Effector memory CD4-positive, alpha-beta T cell (primary cell): ENCODE measurements at places on chromosomes 3 and 15.
A peak's percentile ranks its signal among the peaks of the same experiment; 100 is the strongest.

DNA sequence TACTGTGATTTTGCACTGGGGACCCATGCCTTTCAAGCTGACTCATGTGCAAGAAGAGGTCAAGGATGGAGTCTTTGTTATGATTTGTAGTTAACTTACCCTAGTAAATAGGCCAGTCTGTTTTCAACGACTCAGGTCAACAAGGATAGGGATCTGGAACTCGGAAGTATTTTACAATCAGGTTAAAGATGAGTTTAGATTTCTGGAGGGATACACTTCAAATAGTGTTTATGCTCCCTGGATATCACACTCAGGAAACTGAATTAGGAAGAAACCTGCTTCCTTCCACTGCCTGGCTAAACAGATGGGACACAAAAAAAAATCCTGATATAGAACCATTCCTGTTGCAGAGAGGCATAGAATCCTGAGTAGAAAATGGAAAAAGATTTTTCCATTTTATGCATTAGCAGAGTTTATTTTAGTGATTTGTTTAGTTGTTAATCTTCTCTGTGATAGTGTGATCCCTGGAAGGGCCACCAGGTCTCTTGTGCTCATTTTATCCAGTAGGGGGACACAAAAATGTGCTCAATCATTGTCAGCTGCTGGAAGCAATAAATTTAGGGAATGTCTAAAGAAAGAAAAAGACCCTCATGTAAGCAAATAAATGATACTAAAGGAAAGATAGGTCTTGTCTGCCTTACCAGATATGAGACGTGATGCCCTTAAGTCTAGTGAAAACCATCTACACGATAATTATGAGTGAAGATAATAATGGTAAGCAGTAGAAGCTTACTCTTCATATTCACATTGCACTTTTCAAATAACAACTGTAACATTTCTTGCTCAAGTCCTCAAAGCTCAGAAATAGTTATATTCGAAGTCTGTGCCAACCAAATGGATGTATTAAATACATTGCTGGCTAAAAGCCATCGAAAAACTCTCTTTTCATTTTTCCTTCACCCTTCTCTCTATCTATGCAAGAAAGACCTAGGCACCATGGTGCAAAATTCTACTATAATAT lies 452.1 kb upstream of the KCNMB2 start:
- no peak for DNase-seq

DNA sequence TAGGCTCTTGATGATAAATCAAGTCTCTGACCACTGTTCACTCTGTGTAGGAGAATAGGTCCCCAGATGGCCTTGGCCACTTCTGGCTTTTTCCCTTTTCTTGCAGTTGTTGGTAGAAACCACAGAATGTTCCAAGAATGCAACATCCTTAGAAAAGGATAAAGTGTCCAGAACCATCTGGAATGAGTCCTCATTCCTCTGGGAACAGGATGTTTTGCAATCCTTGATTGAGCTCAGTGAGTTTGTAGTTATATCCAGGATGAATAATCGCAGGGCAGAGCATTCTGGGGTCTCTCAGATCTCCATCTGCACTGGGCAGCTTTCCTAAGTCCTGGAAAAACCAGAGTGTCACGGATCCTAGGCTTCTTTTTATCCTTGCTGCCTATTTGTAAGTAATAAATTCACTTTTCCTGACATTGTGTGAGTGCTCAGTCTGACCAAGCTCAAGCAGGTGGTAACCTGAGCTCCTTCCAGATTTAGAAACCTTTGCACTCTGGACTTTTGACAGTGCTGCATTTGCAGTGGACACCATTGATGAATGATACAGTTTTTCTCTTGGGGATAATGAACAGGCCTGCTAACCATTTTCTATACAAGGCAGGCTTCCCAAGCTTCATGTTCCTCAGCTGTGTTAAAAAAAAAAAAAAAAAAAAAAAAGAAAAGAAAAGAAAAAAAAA lies 1028.6 kb downstream of the OTOL1 start:
- no peak for DNase-seq

DNA sequence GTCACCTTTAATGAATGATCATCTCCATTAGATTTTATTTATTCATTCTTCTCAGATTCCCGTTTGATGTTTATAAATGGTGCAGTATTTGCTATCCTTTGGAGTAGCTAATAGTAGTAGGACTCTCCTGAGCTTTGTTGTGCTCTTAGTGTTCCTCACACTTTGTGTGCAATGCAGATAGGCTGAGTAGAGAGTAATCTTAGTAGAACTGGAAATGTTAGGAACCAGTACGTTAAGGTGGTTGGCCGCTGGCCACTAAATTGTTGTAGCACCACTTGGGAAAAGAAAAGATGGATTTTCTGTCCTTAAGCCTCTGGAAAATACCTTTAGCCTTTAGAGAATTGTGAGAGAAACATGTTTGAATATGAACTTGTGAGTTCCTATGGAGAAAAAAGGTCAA lies 19.9 kb upstream of the EBLN2 start:
- no peak for DNase-seq

DNA sequence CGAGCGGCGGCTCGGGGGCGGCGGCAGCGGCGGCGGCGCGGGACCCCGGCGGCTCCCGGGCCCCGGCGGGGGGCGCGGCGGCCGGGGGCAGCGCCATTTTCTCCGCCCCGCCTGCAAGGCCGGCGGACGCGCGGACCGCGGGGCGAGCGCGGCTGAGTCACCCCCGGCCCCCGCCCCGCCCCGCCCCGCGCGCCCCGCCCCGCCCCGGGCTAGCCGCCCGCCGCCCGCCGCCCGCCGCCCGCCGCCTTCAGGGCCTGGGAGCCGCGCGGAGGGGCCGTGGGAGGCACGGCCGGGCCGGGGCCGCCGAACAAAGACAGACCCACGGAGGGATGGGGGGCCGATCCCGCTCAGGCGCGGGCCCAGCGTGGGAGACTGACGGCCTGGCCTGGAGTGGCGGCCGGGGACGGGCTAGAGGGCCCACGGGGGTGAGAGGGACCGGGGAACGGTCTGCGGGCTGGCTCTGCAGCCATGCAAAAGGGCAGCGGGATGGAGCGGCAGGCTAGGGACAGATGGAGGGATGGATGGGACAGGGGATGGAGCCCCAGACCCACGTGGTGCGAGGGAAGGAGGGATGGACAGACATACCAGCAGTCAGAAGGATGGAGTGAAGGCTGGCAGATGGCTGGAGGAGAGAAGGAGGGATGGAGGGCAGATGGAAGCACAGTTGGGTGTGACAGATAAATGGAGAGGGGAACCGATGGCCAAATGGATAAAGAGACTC lies at the start of gene EIF4E3:
EIF4E3 (minus strand) TSS at position 132 of the 721 bp plus-strand sequence; CDS start at position 97, 35 bp downstream.
- peak; percentile 21 for DNase-seq

- no peak for DNase-seq
Observed at GRCh38 chr3:189389346-189389745, 217.6 kb downstream of the TPRG1 start.

- DNase-seq = no peak
Observed at GRCh38 chr15:77074350-77074749, 3.4 kb upstream of the TSPAN3 start.

GRCh38 chr3:126263971-126264370 lies 83.6 kb upstream of the ALDH1L1 start:
- no peak for DNase-seq

DNA sequence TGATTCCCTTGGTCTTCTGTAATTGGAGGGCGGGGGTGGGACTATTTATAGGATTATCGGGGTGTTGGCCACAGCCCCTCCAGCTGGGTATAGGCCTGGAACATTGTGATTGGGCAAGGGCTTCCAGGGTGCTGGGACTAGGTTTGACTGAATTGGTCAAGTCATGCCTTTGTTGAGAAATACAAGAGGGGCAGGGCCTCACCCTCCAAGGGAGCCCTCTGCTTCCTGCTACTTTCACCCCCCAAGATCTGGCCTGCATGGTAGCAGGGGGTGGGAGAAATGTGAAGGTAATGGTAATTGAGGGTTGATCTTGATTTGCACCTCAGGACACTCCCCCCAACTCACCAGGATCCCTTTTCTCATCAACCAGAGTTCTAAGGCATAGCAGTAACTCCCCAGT lies 25.2 kb downstream of the TRIM71 start:
- no peak for DNase-seq

DNA sequence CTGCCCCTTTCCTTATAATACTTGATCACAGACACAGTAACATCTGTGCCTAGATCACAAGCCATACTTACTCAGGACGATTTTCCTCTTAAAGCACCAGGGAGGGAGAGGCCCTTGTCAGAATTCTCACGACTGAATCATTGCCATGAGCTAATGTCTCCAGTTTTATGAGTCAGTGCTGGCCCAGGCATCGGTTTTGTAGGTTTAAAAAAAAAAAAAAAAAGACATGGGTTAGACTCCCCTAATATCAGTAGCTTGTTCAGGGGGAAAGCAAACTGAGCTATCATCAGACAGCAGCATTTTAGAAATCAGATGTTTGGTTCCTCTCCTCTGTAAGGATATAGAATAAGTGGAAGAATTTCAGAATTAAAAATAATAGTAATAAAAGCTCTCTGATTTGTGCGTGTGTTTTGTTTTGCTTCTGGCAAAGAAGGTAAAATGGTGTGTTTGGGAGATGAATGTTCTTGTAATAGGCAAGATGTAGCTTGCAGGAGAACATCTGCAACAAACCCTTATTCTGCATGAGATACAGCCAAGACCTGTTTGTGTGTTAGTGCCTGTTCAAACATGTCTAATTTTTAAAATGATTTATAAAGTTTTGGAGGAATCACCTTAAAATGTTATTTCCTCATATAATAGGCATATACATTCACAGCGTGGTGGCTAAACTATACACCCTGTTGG lies 193.6 kb downstream of the TP63 start:
- no peak for DNase-seq

DNA sequence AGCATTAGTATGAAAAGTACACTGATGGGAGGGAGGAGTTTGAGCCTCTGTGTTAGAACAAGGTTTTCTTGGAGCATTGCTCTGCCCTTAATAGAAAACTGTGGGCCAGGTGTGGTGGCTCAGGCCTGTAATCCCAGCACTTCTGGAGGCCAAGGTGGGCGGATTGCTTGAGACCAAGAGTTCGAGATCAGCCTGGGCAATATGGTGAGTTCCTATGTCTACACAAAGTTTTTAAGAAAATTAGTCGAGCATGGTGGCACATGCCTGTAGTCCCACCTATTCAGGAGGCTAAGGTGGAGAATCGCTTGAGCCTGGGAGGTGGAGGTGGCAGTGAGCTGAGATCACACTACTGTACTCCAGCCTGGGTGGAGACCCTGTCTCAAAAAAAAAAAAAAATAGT lies 103.7 kb downstream of the ATP10A start:
- DNase-seq = no peak

- no peak for DNase-seq
Observed at GRCh38 chr3:50304601-50305000, 1.2 kb upstream of the HYAL1 start.

DNA sequence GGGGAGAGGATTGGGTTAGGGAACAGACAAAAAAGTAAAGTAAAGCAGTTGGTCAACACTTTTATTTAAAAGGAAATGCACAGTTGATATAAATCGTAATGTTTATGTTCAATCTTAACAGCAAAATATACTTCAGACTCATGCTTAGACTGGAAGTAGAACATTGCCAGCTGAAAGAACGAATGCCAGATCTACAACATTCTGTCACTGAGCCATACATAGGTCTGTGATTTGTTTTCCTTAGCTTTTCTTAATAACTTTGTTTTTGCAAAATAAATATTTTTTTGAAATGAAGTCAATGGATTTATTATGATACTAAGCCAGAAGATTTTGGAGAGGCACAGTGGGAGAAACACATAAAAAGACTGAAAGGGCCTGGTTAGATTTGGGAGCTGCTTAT lies 62.0 kb downstream of the LEKR1 start:
- no peak for DNase-seq

DNA sequence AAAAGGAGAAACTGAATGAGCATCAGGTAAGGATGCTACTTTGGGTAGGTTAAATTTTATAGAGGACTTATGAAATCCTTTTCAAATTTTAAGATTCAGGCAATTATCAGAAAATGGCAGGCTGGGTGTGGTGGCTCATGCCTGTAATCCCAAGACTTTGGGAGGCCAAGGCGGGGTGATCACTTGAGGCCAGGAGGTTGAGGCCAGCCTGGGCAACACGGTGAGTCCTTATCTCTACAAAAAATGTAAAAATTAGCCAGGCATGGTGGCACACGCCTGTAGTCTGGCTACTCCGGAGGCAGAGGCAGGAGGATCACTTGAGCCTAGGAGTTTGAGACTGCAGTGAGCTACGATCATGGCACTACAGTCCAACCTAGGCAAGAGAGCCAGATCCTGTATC lies 23.1 kb downstream of the DCUN1D1 start:
- DNase-seq = no peak

DNA sequence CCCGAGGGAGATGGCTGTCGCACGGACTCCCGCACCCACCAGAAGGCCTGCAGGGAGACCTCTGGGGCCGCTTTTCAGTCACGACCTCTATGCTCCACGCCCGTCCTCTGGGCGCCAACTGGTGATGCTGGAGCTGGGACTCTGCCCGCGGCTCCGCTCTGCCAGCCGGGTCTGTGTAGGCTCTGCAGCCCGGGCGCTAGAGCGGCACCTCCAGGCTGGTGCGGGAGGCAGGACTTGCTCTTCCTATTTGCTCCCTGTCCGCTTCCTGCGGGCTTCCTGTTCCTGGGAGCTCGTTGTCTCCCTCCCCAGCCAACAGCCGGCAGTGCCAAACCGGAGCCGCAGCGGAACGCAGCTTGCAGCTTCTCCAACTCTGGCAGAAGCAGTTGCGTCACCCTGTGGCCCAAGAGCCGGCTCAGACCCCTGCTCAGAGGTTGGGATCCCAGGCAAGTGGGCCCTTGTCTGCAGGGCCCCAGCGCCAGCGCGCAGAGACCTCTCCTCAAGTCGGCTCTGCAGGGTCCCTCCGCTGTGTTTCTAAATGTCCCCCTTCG lies 285.9 kb downstream of the XXYLT1 start:
- DNase-seq = no peak

DNA sequence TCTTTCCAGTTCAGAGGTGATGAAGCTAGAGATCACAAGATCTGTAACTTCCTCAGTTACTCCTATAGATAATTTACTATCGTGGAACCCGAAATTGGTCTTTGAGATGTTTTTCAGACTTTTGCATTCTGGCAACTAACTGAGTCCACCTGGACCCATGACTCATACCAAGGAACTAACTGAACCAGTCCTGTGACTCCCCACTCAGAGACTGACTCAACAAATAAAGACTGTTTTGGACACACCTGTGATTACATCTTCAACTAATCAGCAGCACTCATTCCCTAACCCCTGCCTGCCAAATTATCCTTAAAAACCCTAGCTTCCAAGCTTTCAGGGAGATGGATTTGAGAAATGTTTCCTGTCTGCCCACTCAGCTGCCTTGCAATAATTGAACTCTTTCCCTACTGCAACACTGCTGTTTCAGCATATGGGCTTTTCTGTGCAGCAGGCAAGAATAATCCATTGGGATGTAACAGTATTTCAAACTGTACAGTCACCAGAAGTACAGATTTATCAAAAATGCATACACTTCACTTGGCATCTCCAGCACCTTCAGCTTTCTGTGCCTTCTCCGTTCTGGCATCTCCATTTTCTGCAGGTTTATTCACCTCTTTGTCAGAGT lies 57.7 kb downstream of the GATM start:
- no peak for DNase-seq

DNA sequence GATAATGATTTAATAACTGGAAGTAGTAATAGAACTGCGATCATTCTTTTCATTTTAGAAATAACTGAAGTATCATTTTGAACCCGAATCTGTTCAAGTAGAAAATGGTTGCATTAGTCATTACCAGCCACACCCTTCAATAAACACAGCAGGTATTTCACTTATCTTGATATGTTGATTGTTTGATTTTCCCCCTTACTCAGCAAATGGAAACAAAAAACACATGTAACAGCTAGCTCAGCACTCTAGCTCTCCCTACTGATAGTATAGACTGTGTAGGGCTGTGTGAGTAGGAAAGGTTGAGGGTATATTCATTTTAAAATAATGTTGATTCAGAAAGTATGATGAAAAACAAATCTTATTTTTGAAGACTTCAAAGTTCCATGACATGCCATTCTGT lies 1.1 kb upstream of the GPR149 start:
- no peak for DNase-seq

- peak; percentile 56 for DNase-seq
Observed at GRCh38 chr3:195895078-195895860, 13.1 kb downstream of the TNK2 start.
